ENCODE measurements at places on chromosomes 6 and 20.

DNA sequence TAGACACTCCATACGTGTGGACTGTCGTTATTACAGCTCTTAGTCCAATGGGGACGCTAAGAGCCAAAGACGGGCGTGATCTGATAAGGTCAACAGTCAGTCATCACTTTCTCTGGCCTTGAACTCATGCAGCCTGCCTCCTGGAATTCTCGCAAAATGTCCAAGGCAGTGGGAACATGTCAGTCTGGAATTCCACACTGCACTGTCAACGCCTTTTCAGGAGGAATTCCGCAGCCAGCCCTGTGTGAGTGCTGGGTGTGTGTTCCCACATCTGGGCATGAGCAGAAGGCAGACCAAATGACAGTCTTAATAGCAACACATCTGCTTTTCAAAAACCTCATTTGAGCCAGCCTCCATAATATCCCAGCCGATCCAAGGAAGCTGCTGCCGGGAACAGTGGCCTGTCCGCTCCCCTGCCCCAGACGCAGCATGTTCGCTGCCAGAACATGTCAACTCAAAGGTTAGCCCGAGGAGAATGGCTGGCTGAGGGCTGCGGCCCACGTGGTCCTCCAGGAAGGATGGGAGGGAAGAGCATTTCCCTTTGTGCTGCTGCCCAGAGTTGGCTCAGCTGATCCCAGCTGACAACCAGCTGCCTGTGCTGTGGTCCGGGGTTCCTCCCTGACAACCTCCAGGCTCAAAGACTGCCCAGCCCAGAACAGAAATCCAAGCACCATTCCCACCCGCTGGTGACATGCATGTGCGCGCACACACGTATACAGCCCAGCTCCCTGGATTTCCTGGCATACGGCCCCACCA, 103.1 kb downstream of the SULF2 start:
- no peak for DNase-seq

DNA sequence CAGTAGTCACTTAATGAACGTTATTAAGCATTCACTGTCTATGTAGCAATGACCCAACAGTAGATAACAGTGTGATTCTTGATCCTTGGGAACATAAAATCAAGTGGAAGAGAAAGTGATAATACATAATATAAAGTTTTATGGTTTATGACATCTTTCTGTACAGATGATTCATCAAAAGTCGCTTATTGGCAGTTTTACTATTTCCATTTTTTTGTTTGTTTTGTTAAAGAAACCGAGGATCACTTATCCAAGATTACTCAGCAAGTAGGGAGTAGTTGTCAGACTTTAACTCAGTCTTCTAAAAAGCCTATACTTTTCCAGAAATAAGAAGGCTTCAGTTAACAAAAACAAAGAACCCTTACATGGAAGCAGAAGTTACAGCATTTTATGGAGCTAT, 260.8 kb downstream of the ZFAND3 start:
- DNase-seq, result no peak

DNA sequence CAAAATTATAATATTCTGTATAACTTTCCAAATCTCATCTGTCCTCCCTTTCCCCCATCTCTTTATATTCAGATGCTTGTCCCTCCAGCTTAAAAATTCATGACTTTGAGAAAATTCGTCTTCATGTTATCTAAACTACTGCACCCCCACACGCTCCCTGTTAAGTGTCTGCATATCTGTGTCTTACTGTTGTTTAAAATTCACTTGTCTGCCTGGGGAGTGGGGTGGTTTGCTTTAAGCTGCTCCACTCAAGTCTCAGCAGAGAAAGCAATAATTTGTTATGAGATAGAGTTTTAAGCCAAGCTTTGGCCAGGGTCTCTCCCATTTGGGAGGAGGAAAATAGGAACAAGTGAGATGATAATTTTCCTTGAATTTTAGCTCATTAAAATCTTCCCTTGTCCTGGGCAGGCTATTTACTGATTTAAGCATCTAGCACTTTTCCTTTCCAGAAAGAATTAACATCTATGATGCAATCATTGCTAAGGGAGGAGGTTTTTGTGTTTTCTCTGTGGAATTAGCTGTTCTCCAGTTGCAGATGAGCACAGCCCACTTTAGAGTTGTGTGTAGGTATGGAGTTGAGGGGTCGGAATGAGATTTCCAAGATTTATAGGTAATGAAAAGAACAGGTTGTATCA, 36.8 kb downstream of the MTHFD1L start:
- DNase-seq, result no peak

DNA sequence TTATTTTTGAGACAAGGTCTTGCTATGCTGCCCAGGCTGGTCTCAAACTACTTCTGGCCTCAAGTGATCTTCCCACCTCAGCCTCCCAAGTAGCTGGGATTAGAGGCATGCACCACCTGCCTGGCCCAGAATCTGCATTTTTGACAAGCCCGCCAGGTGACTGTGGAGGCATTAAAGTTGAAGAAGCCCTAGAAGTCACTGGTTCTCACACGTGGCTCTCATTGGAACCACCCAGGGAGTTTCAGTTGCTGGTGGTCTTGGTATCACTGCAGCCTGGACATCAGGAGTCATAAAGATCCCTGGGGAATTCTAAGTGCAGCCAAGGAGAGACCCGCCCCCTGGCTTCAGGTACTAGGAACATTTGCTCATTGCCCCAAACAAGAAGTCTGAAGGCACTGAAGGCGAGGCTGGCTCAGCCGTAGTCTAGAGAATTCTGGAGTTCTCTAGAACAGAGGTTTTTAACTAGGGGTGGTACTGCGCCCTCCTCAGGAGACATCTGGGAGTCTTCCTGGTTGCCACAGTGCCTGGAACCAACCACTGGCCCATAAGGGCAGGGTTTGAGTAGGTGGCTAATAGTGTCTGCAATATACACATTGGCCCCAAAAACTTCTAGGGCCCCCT, 182.8 kb downstream of the ZMYND8 start:
- DNase-seq, result no peak

- DNase-seq, result peak; percentile 32
Measured at GRCh38 chr6:149132336-149132735, 185.2 kb upstream of the TAB2 start.

- no peak for DNase-seq
Measured at GRCh38 chr20:63698739-63699465, 2.5 kb downstream of the TNFRSF6B start.

DNA sequence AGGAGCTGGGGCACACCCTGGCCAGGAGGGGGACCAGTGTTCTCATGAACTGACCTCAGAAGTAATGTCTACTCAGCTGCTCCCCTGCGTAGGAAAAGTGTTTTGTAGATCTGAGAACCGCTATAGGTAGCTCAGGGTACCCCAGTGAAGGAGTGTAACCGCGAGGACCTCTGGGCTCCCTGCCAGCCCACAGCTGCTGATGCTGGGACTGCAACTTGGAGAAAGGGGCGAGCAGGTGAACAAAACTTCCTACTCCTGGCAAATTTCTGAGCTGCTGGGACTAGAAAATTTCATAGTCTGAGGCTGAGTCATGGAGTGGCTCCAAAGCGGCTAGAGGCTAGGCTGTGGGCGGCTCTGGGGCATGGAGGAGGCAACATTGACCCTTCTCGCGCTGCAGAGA, 51.9 kb downstream of the PYGB start:
- no peak for DNase-seq

DNA sequence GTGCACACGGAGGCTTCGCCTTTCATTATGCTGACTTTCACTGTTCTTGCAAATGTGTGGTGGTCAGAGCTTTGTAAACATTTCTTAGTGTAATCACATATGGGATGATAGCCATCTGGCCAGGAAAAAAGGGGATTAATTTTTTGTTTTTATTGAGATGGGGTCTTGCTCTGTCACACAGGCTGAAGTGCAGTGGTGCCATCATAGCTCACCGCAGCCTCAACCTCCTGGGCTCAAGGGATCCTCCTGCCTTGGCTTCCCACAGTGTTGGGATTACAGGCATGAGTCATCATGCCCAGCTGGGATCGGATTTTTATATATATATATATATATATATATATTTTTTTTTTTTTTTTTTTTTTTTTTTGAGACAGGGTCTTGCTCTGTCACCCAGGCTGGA, 11.0 kb upstream of the TIAM2 start:
- DNase-seq, result no peak

GRCh38 chr6:132100388-132100990, 149.3 kb upstream of the CCN2 start:
- no peak for DNase-seq

DNA sequence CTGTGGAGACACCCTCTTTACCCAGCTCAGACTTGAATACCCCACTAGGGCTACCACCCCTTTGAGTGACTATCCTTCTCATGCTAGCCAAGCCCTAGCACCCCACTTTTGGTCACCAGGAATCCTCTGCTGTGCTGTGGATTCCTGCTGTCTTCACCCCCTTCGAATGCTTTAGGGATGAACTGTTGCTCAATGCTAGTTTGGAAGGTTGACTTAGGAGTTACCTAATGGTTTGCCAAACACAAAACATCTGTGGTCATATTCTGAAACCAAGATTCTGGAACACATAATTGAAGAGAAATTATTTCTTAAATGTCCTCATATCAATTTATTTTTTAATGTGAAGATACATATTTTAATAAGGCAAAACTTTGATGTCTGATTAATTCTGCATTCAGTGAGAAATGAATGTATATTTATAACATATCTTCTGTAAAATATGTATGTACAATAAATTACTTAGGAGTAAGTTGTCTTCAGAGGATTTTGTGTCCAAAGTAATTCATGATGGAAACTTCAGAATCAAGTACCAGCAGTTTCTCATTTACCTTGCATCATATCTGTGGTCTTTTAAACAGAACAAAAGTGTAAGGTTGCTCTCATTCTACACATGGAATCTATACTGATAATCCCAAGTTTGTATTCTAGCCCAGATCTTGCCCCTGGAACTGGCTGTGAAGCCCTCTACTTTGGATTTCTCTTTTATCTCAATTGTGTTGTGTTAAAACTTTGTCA, 46.9 kb downstream of the TMEM200A start:
- DNase-seq, result no peak

GRCh38 chr20:37669062-37669772, 24.6 kb upstream of the CTNNBL1 start:
- no peak for DNase-seq

DNA sequence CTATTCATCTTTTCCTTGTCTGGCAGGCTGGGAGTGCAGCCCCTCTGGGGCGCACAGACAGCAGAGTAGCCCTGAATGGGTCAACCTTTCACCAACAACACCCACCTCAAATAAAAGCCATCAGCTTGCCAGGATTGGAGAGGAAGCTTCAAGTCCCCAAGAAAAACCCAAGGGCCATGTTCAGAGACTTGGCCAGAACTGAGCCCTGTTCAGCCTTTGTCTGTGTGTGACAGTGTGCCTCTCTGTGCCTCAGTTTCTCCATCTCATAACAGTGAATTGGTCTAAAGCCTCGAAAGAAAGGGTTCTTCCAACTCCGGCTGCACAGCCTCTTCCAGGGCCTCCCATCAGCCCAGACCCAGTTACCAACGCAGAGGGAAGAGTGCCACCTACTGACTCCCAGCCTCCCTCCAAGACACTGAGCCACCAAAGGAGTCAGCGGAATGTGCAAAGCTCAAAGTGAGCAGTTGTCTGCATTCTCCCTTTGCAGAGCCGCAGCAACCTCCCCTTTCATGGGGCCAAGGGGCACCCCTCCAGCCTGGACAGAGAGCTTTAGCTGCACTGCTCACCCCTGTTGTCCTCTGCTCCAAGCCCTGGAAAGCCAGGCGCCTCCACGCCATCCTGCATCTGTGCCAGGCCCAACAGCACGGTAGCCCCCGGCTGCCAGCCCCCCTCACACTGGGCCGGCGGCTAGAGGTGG, 82.7 kb upstream of the TOP1 start:
- DNase-seq, result peak; percentile 38

DNA sequence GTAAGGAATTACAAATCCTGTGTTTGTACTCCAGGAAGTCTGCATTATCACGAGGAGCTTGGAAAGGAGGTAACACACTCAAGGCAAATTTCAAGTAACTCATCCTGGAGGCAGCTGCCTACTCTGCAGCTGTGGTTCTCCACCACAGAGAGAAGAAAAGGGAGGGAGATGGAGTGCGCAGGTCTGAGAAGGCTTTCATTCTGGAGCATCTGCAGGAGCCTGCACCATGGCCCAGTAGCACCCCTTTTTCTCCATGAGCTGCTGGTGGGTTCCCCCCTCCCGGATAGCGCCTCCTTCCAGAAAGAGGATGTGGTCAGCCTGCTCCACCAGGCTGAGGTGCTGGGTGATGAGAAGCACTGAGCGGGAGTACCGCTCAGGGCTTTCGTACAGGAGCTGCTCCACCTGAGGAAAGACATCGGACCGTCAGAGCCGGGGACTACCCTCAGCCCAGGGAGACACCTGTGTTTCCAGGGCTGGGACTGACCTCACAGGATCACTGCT, 1.6 kb upstream of the PSMB8 start:
- no peak for DNase-seq

DNA sequence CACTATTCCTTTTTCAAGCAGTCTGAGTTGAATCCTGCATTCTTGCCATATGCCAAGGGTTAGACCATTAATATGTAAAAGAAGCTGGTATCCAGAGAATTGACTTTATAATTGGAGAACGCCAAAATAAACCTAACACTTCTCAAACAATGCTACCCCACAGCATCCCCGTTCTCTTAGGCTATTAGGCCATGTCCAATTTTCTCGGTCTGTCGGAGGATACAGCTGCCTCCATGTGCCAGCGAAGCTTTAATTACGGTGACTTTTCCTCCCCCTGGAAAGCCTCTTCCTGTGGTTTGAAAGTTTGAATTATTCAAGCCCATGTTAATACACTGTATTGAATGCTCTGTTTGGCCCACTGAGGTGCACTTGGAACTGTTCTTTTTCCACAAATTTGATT, 60.5 kb downstream of the HS3ST5 start:
- no peak for DNase-seq

DNA sequence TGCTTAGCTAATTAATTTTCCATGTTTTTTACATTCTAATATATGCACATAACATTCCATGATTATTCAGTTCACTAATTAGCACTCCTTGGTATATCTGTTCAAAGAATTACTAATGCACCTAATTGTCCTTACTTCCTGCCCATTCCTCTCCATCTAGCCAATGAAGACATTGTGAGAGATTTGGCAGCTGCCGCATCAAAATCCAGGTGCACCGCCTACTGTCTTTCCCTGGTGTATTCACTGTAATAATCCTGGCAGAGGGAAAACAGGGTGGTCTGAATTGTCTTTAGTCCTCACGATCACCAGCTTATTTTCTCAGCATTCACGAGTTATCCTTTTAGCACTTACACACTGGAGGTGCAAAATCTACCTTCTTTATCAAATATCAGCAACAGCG, 61.0 kb upstream of the SCGN start:
- DNase-seq, result no peak

DNA sequence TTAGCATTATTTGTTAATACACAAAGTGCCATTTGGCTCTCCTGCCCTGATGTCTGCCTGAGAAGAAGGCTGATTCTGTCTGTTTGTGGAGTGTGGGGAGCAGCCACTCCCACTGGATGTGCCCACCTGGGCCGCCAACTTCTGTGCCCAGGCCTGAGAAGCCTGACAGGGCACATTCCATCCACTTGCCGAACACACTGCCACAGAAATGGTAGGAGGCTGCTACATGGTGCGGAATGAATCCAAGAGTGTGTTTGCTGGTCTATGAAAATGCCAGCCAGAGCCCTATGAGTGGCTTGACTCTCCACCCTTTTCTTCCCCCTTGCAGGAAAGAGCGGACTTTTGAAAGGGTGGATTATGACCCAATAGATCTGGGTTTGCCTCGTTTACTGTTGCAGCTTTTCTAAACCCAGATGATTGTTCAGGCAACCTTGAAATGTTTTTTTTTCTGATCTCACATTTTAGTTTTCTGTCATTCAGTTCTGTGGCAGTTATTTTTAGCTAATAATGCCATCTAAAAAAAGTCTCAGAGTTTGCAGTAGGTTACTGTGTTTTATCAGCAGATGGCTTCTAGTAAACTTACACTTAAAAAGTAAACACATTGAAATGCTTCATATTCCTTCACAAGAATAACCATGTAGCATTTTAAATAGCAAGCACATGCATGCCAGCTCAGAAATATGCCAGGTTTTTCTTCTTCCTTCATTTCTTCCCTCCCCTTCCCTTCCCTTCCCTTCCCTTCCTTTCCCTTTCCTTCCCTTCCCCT, 196.5 kb downstream of the SLC35F1 start:
- no peak for DNase-seq
